Activated CD4-positive, alpha-beta T cell treated with anti-CD3 and anti-CD28 coated beads, Interleukin-2, amount 50 U/mL, for 1 hour (primary cell): ENCODE measurements at places on chromosomes 11 and 22.

DNA sequence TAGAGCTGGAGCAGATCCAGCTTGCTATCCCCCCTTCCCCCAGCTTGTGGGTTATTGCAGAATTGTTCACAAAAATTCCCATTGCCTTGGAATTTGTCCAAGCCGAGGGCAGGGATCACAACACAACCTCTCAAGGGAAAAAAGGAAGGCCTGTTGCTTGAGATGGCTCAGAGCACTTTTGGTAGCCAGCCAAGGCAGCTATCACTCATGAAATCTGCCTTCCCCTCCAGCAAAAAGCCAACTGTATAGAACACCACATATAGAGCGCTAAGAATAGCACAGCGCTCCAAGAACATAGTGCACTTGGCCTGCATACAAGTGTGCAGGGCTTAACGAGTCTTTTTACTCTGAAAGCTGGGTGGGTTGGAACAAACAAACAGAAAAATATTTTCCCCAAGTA, 46.2 kb downstream of the FAM83F start:
- DNase-seq: no peak

- DNase-seq: no peak
These were observed 3.5 kb upstream of the FOXRED2 start for GRCh38 chr22:36510384-36510783.

- no peak for DNase-seq
These were observed 34.6 kb upstream of the CEP126 start for GRCh38 chr11:101880222-101880621.

- no peak for DNase-seq
These were observed 2.7 kb upstream of the VPREB3 start for GRCh38 chr22:23756891-23757290.

DNA sequence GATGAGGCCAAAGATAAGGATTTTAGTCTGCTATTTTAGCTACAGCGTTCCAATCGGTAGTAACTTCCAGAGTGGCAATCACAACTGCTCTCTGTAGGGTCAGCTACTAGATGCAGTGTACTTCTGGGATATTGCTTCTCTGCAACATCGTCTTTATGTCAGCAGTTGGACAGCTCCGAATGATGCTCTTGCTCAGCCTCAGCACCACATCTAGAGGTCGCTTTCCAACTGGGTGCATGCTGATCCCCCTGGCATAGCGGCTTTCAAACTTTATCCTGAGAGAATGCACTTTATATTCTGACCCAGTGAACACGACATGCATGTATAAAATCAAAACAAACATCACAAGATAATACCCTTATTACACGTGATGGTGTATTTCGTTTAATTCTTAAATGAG, 219.6 kb downstream of the C11orf87 start:
- DNase-seq: no peak
